ENCODE measurements at places on chromosomes 7 and 10.

DNA sequence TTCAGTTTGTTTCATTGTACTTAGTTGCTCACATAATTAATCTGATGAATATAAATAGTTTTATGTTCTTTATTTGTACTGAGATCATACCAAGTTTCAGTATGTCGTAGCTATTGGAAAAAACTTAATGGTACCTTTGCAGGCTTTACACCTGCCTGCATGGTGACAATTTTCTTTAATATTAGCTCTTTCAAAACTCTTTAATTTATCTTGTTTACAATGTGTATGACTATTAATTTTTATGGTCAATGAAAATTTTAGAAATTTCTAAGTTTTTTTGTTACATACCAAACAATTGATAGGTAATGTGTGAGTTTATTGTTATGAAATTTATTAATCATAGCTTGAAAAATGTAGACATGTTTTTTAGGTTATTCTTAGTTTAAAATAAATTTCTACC is 4.0 kb downstream of the DYNC2I1 start:
- no peak for DNase-seq

GRCh38 chr7:95922191-95922590 is 149.8 kb downstream of the DYNC1I1 start:
- DNase-seq, result no peak

DNA sequence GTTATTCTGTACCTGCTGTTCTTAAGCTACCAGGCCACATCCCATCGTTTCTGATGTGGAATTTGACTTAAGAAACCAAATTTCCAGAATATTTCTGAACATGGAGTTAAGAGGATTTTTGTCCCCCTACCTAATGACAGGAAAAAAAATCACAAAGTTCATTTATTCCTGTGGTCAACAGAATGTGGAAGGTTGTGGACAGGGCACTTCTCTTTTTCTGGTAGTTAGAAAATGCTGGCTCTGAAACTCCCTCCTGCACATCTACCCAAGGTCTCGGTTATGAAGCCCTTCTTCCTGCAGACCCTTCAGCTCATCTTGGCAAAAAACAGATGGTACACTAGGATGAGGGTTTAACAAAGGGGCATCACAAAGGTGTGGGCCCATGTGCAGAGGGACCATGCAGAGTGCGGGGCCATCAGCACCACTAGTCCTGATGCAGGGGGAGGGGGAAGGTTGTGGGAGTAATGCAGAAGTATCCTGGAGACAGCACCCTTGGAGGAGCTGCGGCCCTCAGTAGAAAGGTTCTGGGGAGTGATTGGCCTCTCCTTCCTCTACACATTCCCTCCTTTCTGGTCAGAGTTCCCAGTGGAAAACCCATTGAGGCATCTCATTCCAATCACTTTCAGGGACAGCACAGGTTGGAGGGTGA is 9.8 kb downstream of the ALOX5 start:
- no peak for DNase-seq

- DNase-seq, result no peak
Measured at GRCh38 chr7:29192811-29193210, 1.8 kb upstream of the CHN2 start.

DNA sequence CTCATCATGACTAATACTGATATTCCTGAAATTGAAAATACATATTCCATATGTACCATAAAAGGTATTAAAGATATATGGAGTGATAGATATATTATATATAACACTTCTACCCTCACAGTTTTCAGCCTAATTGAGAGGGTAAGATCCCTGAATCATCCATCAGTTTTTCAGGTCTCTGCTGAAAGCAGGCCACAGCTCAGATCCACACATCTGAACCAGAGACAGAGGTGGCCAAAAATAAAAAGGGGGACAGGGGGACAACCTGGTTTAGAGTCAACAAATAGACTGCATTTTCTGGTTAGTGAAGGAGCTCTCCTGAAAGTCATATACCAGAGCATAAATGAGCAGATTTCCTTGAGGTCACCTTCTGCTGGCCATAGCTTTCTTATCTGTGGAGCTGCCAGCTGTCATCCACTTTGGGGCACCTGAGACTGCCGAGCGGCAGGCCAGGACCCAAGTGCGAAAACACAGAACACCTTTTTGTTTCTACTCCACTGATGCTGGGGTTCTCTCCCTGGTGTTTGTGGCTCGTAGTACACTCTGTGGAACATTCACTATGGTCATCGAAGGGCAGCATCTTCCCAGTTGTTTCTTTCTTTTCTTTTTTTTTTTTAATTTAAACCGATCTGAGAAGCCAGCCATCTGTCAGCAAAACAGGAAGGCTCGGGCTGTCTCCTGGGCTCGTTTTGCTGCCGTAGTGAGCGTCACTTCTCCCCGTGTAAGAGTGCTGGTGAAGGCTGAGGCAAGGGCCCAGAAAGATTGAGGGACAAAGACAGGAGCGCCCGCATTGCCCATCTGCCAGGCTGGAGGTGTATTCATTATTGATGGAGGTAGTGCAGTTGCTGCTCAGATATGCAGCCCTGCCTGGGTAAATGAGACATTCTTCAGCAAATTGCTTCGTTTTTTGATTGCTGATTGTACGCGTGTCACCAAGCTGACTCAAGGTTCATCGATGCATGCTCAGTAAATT is 13.5 kb downstream of the IKZF1 start:
- no peak for DNase-seq
